ENCODE measurements at places on chromosomes 12 and 14.
A peak's percentile ranks its signal among the peaks of the same experiment; 100 is the strongest.

- DNase-seq, result no peak
Measured at GRCh38 chr14:84592770-84593169, 937.2 kb upstream of the FLRT2 start.

- no peak for DNase-seq
Measured at GRCh38 chr14:52352569-52352968, 38.5 kb downstream of the PTGER2 start.

GRCh38 chr14:36817071-36817930 lies 155.6 kb downstream of the PAX9 start:
- DNase-seq, result no peak

DNA sequence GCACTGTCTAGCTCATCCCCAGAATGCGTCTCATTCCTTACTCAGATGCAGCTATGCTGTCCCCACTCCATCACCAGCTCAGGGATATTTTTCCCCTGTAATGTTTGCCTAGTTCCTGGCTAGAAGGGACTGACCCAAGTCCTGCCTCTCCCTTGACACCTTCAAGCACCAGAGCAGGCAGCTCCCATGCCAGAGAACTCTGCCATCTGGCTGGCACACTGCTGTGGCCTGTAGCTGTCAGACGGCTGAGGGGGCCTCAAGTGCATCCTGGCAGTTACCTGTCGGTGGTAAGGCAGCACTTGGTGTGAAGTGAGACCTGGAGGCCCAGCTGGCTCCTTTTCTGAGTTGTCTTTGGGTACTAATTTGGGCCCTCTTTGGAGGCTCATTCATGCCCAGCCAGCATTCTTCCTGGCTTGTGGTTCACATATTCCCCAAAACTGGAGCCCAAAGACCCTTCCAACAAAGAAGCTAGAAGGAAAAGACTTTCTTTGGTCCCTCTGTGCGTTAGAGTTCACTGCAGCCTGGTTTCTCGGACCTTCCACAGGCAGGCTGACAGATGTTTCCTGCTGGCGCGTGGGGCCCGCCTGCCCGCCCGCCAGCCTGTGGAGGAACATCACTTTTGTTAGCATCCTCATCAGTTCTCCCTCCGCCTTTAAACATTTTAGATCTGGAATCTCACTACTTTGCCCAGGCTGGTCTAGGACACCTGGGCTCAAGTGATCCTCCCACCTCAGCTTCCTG lies 33.0 kb downstream of the RNF34 start:
- DNase-seq, result no peak

DNA sequence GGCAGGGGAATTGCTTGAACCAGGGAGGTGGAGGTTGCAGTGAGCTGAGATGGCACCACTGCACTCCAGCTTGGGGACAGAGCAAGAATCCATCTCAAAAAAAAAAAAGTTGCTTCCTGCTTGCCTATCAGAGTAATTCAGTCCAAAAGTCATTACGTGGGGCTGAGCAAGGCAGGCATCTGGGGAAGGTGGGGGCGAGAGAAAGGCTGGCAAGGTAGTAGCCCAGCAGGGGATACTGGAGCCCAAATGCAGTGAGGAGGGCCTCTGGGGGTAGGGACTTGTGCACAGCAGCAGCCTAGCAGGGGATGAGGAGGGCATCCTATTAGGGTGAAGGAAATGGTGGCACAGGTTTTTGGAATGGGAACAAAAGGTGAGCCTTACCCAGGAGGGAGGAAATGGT lies 7.1 kb downstream of the ETFRF1 start:
- no peak for DNase-seq

- peak; percentile 74 for DNase-seq
Measured at GRCh38 chr12:94427501-94428381, 31.9 kb downstream of the CEP83 start.

DNA sequence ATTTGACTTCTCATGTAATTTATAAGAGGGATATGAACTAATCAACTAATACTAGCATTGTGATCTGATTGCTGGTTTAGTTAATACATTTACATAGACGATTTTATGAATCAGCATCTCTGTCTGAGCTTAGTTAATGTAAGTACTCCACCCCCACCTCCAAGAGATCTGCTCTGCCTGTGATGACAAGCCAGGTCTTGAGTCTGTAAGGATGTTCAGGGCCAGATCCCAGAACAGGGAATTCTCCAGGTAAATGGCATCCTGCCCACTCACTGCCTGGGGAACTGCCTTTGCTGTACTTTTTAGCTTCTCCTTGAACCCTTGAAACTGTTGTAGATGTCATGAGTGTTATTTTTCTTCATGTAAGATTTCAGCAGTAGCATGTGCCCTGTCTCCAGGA lies 289.8 kb downstream of the RGS6 start:
- DNase-seq, result no peak

DNA sequence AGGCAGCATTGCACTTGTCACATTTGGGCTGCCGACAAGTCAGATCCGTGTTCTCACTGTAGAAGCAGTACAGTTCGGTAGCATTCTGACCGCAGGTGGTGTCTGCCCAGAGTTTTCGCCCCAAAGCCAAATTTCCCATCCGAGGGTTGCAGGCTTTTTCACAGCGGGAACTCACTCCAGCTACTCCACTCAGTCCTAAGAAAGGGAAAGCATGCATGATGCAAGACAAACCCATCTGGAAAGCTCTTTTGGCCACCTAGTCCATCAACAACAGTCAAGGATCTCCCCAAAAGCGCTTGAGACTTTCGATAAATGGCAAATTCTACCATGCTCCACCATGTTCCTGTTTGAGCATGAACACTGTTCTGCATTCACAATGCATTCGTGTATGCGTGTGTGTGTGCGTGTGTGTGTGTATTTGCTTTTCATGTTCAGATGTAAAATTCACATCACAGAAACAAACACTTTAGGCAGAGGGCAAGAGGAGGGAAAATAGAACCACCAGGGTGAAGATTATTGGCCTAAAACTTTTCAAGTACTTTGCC lies 3.2 kb downstream of the NTN4 start:
- no peak for DNase-seq

GRCh38 chr14:53953002-53953827 lies 3.4 kb downstream of the BMP4 start:
- DNase-seq, result peak; percentile 32

DNA sequence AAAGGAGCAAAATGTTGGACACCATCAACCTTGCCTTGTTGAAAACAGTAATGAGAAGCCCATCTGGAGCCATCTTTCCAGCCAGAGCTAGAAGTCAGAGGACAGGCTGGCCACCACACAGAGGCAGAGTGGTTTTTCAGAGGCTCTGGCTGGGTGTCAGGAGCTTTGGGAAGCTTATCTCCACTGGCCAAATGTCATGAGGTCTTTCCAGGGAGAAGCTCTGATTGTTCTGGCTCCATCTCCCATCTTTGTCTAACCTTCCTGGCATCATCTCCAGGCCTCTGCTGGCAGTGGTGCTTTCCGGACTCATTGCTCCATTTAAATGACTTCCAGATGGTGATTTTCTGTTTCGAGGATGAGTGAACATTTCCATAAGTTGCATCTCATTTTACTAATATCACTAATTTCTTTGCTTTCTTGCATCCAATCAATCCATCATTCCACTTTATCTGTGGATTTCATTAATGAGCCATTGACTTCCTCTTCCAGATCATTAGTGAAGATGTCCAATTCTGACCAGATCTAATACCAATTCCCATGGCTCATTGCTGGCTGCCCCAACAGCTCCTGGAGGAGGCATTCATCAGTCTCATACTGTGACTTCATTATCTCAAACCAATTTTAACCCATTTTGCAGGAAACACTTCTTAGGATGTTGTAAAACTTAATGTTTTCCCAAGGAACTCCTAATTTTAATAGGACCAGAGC lies 35.3 kb upstream of the TMTC1 start:
- DNase-seq, result no peak

DNA sequence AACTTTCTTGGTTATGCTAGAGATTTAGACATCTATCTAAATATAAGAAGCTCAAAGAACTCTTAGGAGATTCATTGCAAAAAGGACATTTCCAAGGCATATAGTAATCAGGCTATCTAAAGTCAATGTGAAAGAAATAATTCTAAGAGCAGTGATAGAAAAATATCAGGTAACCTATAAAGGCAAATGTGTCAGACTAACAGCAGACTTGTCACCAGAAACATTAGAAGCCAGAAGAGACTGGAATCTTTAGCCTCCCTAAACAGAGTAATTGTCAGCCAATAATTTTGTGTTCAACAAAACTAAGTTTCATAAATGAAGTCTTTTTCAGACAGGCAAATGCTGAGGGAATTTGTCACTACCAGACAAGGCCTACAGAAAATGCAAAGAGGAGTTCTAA lies 122.0 kb upstream of the SCAF11 start:
- no peak for DNase-seq

- no peak for DNase-seq
Measured at GRCh38 chr12:120473807-120474615, 4.5 kb upstream of the SRSF9 start.

- DNase-seq, result no peak
Measured at GRCh38 chr12:94139816-94140215, 8.6 kb upstream of the PLXNC1 start.

DNA sequence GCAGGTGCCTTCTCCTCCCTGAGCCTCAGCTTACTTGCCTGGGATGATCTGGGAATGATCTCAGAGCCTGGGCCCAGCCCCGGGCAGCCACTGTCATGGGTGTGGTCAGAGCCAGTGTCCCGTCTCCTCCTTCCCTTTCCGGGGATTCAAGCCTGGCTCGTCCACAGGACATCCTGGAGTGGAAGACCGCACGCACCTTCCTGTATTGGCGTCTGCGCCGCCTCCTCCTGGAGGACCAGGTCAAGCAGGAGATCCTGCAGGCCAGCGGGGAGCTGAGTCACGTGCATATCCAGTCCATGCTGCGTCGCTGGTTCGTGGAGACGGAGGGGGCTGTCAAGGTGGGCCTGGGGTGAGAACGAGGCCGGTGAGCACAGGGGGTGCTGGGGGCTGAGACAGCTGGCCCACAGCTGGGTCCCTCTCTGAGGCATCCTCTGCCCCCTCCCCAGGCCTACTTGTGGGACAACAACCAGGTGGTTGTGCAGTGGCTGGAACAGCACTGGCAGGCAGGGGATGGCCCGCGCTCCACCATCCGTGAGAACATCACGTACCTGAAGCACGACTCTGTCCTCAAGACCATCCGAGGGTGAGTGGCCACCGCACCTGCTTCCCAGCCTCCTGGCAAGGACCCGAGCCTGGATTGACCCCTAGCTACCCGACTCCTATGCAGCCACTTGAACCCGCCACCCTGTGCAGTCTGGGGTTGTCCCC lies 44.0 kb downstream of the FOXN4 start:
- no peak for DNase-seq

- no peak for DNase-seq
Measured at GRCh38 chr14:101123618-101124510, 220.3 kb upstream of the RTL1 start.

DNA sequence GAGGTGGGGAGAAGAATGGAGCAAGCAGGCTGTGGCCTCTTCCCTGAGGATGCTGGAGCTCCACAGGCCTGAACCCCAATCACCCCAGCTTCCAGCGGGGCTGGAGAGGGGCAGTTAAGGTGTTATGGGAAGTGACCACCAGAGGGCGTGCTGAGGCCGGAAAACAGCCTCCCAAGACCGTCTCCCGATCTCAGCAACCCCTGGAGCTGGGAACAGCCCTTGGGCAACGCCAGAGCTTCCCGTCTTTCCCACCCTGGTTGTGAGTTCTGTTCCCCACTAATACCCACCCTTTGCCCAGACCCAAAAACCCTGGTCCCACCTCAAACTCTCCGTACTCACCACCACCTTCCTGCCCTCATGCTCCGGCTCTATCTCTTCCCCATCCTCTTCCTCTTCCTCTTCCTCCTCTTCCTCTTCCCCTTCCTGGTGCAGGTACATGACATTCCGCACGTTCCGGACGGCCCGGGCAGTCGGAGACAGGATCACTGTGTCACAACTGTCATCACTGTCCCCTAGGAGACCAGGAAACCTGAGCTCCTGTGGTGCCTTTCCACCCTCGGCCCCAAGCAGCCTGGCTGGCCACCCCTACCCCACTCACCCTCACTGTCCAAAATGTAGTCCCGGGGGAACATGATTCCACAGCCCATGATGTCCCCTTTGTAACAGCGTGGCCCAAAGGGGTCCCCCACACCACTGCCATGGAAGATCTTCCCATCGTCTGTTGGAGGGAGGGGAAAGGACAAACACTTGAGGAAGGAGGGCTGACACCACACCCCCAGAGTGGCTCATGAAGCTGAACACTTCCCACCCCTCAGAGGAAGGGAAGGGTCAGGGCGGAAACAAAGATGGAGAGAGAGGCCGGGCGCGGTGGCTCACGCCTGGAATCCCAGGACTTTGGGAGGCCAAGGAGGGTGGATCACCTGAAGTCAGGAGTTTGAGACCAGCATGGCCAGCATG lies 12.9 kb downstream of the SPRYD3 start:
- DNase-seq, result no peak

- no peak for DNase-seq
Measured at GRCh38 chr14:44960146-44960545, 1.6 kb downstream of the KLHL28 start.

DNA sequence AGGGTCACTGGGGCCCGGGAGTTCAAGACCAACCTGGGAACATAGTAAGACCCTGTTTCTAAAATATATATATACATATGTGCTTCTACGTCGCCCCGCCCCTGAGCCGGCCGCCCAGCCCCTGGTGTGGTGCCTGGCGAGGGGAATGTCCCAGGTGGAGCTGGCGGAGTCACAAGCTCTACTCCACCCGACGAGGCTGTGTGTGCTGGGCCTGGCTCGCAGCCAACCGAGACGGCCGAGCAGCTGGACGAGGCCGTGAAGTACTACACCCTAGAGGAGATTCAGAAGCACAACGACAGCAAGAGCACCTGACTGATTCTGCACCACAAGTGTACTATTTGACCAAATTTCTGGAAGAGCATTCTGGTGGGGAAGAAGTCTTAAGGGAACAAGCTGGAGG lies 22.1 kb upstream of the ITPK1 start:
- no peak for DNase-seq

GRCh38 chr14:91573894-91574837 lies 64.1 kb upstream of the PPP4R3A start:
- DNase-seq, result no peak

GRCh38 chr12:65825183-65825506 lies 862 bp downstream of the HMGA2 start:
- DNase-seq, result no peak

DNA sequence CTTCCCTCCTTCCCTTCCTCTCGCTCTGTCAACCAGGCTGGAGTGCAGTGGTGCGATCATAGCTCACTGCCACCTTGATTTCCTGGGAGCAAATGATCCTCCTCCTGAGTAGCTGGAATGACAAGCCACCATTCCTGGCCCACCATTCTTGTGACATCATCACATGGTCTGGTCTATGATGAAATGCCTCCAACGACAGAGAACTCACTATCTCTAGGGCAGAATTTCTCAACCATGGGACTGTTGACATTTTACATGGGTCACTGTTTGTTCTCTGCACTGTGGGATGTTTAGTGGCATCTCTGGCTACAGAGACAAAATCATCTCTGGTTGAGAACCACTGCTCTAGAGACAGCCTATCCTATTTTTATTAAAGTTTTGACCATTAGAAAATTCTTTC lies 9.7 kb downstream of the VRK1 start:
- DNase-seq, result no peak

- no peak for DNase-seq
Measured at GRCh38 chr12:105930557-105931503, 207.9 kb downstream of the NUAK1 start.

Measured in AG04450 (cell line).